Mammary epithelial cell (primary cell): ENCODE measurements at places on chromosomes 2 and 18. TPM values are rescaled to one million over a fixed set of nuclear protein-coding genes. Genes with fewer than 3 reads are reported as not detected.

GRCh38 chr2:112918256-112918655 lies 7.3 kb downstream of the IL37 start:
- DNase-seq, result no peak

DNA sequence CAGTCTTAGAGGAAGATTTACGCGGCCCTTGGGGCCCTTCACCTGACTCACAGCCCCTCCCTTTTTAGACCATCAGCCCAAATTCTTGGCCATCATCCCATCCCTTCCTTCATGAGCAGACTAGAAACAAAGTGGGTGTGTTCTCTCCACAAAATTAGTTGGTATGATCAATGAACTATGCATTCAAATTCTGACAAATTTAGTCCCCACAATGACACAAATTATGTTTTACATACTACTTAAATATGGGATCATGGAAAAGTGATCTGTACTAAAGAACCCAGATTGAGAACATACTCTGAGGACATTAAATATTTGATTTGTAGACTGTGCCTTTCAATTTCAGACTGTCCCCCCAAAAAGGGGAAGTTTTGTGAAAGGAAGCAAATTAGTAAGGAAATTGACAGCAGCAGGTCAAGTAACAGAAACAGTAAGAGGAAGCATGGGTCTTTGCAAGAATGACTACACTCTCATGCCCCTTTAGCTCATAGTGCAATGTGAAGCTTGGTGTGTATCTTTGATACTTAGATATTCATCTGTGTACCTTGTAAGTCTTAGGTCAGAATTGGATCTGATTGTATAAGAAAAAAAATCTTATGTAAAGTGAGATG lies 2.2 kb upstream of the MAPRE2 start:
- DNase-seq, result no peak

GRCh38 chr2:100639588-100640390 lies 77.0 kb downstream of the PDCL3 start:
- no peak for DNase-seq

Gene DAPL1
- total RNA-seq, result 1.6 and 3.3 TPM in 2 replicates

Gene LOXHD1
- total RNA-seq, result not detected
